Stimulated activated CD8-positive, alpha-beta memory T cell treated with anti-CD3 and anti-CD28 coated beads, Interleukin-7, amount 100 ng/mL, for 1 hour (primary cell): ENCODE measurements at places on chromosomes 4 and X.

GRCh38 chr4:95190751-95191436 is 357.9 kb downstream of the UNC5C start:
- no peak for DNase-seq

DNA sequence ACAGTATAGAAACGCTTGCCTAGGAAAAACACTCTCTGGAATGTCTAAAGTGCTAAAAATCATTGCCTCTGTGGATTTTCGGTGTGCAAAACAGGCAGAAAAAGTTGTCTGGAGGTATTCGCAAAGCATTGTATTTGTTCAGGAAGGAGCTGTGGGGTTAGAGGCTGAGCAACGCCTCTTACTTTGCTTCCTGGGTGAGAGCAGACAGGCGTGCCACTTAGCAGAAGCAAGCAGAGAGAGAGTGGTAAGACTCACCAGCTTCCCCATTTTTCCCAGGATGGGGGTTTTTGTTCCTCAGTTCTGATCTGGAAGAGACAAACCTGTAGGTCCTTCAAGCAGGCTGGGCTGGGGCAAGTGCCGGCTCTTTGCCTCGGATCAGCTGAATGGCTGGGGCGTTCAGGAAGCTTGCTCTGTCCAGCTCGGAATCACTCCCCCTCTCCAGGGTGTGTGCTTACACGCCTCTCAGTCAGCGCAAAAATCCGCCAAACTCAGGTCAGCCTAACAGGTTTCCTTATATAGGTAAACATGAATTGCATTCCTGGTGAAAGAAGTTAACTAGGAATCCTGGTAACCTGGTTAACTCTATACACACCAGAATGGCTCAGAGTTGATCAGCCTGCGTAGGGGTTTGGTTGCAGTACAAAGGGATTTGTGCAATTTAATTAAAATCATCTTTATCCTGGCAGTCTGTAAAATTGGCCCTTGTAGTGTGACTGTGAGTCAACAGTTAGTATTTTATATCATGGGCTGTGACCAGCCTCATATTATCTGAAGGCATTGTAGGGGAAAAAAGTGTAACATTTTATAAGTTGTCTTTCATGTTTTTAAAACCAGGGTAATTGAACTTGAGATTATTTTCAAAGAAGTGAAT is 213.1 kb upstream of the MID1 start:
- DNase-seq, result no peak

DNA sequence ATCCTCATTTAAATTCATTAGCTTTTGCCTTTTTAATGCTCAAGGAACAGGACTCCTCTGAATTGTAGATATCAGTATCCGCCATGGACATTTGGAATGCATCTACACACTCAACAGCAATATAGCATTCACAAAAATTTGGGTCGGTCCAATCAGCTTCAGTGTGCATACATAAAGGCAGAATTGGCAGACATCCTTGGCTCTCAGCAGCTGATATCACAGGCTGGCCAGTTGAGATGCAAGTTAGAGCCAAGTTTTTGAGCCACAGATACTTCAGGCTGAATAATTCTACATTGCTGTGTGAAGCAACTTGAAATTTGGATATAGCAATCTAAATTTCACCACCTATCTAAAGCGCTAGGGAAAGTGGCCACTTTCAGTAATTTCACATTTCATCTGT is 821.1 kb downstream of the PCDH19 start:
- DNase-seq, result no peak

GRCh38 chr4:161629694-161630441 is 533.9 kb downstream of the FSTL5 start:
- DNase-seq, result no peak

- DNase-seq, result no peak
These were observed 347.1 kb downstream of the GBA3 start for GRCh38 chr4:23039818-23040217.

DNA sequence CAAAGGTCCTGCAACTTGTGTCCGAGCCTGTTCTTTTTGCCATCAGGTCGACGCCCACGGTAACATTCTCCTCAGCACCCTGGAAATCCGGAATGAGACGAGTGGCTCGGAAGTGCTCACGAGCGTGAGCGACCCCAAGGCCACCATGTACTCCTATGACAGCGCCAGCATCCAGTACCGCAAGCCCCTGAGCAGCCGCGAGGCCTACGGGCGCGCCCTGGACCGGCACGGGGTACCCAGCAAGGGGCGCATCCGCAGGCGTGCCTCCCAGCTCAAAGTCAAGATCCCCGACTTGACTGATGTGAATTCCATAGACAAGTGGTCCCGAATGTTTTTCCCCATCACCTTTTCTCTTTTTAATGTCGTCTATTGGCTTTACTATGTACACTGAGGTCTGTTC is 37.9 kb downstream of the COMMD8 start:
- DNase-seq, result no peak

GRCh38 chrX:115423086-115423485 is 133.6 kb downstream of the LUZP4 start:
- no peak for DNase-seq

DNA sequence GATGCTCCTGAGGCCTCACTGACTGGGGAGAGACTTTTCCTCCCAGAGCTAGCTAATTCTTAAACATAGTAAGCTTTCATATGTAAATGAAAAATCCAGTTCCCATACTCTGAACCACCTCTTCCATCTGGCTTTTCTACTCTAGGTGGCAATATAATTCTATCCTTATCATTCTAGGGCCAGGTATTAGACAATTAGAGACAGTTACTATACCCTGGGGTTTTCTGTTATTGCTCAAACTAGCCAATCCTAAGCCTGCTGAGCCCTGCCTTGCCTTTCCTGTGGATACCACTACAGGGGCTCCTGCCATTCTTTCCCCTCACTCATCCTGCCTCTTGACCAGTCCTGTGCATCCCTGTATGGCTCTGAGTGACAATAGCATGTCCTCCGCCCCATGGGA is 552.0 kb downstream of the STIM2 start:
- no peak for DNase-seq

DNA sequence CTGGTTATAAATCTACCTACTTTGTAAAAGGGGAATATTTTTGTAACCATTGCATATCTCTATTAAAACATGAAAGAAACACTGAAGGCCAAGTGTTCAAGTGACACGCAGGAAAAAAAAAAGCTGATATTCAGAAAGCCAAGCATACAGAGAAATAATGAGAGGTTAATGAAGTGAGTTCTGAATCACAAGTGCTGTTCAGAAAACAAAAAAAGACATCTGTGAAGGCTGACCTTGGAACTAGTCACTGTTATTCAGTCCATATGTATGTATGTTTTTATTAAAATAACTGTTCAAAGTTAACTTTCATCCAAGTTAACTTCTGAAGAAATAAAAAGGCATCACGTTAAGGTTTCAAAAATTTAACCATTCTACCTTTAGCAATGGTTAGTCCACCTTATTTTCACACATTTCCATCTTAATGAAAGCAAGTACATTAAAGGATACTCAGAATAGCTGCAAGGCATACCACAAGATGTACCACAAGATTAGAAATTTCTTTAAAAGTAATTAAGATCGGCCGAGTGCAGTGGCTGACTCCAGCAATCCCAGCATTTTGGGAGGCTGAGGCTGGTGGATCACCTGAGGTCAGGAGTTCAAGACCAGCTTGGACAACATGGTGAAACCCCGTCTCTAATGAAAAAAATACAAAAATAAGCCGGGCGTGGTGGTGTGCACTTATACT is 31.4 kb downstream of the SH3RF1 start:
- no peak for DNase-seq

GRCh38 chr4:35364321-35364870 is 879.9 kb downstream of the ARAP2 start:
- DNase-seq, result no peak

DNA sequence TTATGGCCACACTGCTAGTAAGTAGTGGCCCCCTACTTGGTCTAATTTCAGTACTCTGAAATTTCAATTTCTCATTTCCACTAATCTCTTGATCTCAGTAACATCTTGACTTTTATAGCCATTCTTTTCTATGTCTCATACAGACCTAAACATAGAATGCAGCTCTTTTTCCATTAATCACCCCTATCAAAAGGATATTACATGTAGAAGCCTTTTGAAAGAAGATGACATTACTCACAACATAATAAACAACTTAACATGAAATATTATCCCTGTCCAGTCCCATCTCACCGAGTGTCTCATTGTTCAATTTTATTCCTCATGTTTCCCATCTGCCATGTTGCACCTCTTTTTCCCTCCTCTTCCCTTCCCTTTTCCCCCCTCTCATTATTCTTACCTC is 81.1 kb upstream of the KLHL13 start:
- DNase-seq, result no peak

DNA sequence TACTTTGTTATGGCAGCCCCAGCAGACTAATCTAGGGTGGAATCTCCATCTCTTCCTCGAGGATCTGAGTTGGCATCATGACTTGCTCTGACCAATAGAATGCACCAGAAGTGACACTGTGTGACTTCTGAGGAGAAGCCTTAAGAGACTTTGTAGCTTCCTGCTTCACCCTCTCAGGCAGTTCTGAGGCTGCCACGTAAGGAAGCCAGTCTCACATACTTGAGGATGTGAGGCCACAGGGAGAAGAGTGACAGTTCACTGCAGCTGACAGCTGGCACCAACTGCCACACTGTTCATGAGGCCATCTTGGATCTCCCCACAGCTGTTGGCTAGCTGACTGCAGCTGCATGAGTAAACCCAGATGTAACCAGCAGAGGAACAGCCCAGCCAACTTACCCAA is 29.3 kb upstream of the BCOR start:
- no peak for DNase-seq

GRCh38 chr4:46674326-46674725 is 234.7 kb downstream of the COX7B2 start:
- DNase-seq, result no peak

DNA sequence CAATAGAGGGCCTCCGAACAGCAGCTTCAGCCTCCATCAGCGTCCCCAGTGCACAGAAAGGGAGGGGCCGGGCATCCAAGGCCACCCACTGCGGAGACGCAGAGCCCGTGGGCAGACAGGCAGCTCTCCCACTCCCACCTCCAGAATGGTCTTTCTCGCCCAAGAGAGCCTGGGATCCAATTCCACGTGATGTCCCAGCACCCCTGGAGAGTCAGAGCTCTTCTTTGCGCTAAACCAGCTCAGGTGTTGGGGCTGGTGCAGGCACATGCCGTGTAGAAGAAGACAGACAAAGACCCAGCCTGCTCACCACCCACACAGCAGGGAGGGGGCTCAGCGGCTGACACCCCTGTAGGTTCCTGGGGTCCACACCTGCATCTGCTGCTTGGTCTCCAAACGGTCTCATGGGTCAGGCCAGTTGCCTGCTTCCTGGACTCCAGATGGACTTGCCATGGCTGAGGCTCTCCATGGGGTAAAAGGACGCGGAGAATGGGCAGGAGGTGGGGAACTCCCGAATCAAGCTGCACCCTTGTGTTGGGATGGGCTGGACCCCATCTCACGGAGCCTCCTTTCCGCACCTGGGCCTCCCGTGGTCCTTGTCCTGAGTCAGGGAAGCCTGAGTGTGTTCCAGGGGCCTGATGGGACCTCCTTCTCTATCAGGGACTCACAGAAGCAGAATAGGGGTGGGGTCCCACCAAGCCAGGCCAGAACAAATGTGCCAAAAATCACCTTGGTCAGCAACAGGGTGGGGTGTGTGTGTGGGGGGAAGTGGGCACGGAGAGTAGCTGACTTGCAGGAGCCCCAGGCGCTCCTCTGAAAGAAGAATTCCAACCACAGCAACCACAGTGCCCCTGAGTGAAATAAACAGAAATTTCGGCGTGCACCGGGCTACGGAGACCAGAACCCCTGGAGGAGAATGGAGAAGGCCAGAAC is 11.6 kb upstream of the ASMTL start:
- DNase-seq, result no peak

- no peak for DNase-seq
These were observed 82.0 kb upstream of the CLDN34 start for GRCh38 chrX:9885150-9885549.

GRCh38 chrX:30779453-30780030 is 109.5 kb downstream of the TAB3 start:
- no peak for DNase-seq

DNA sequence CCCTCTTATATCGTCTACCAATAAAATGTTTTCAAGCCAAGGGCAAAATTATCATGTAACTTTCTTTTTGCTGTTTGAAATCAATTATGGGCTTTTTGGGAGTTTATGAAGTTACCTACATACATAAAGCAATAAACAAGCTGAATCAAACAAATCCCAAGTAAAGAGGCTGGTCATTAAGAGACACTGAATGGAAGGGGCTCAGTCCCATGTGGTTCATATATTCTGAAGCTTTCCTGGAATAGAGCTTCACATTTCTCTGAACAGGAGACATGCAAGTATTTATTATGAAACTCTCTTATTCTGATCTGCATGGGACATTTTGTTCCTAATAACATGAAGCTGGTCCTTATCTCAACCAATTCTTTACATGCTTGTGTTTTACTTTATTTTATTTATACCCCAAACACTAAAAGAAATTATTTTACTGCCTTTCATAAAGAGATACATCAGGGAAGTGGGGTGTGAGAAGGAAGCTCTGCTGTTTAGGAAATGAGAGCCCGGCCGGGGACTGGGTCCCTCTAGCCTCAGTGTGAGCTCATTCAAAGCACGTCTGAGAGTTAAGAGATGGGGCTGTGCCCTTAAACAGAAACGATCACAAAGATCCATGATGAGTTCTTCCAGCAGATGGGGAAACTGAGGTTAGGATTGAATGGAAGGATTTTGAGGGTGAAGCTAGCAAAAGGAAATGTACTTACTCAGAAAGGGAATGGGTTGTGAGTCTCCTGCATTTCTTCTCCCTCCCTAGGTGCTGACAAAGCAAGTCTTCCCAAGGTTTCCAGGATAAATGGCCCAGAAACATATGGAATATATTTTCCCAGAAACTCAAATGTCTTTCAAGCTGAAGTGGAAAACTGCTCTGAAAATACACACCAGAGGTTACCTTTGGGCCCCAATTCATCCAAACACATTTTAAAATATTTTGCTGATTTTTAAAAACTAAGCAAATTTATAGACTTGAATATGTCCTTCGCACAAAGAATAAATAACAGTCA is 93.1 kb upstream of the LNX1 start:
- no peak for DNase-seq

- DNase-seq, result no peak
These were observed 59.3 kb downstream of the AREG start for GRCh38 chr4:74504212-74504611.

DNA sequence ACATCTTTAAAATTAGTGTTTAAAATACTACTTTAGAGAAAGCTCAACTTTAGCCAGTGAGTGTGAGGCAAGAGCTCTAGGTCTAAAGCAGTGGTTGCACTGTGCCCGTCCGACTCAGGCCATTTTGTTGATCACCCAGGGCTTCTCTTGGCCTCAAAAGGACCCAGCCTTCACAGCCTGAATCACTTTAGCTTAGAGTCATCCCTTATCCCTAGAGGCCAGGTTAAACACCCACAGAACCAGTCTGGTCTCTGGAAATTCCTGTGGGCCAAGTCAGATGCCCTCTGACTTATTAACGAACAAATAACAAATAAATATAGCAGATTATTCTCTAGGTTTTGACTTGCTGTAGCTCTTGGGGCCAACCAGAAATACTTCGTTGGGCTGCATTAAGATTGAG is 102.3 kb downstream of the WWC2 start:
- DNase-seq, result no peak

DNA sequence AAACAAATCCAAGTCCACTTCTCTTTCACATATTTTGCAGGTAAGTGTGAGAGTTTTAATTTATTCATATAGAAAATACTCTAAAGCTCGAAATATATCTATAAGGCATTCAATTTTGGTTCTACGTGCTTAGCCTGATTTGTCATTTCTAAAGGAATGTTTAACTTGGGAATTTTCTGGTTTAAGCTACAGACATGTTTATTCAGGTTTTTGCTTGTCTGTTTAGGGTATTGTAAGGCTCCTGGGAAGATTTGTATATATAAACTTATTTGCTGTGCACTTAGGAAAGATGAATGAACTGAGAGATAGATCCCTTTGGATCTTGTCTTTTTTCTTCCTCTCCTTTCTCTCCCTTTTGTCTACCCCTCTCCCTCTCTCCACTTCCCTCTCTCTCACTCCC is 185.9 kb upstream of the NEIL3 start:
- DNase-seq, result no peak
